ENCODE measurements at places on chromosomes 13 and 19.
A peak's percentile ranks its signal among the peaks of the same experiment; 100 is the strongest.

- peak; percentile 94 for DNase-seq
Measured at GRCh38 chr19:47130589-47131227, at the start of gene SAE1. TSS of gene SAE1 (plus strand) at chr19:47130835. CDS start at chr19:47130931, 96 bp downstream.

GRCh38 chr13:47033216-47033615 lies 136.4 kb upstream of the HTR2A start:
- no peak for DNase-seq

- no peak for DNase-seq
Measured at GRCh38 chr13:96342286-96342685, 252.4 kb downstream of the HS6ST3 start.

GRCh38 chr19:29552454-29553280 lies 26.9 kb downstream of the VSTM2B start:
- DNase-seq: no peak

GRCh38 chr13:57631596-57632275 lies at the start of gene PCDH17:
TSS of gene PCDH17 (plus strand) at chr13:57631744. CDS start at chr13:57632547, 803 bp downstream.
- DNase-seq: peak; percentile 81

DNA sequence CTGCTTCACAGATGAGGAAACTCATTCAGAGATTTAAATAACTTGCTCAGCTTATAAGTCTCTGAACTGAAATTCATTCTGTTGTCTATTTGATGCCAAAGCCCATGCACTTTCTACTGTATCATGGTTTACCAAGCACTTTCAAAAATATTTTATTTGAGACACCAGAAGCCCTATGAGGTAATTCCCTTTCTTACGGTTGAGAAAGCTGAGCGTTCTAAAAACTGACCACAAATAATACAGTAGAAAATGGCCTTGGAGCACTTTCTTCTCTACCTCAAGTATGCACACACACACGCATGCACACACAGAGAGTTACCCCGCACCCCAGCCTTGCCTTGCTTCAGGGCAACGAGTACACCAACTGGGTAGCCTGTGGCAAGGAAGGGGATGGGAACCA lies 228.5 kb downstream of the RFC3 start:
- DNase-seq: no peak

- DNase-seq: no peak
Measured at GRCh38 chr19:55689411-55690108, 14.5 kb downstream of the EPN1 start.

DNA sequence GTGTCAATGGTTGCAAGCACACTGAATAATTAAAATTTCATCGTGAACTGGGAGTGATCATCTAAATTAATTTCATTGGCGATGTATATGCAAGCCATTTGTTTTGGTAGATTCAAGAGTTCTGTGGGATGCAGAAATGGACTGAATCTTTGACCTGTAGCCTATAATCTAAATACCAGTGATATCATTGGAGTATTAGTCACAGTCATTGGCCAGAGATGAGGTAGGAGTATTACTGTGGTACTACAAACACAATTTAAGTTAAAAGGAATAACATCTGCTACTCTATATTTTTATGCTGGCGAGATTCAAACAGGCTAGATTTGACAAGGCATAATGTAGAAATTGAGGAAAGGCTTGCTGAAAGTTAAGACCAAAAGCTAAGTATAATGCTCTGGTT lies 14.0 kb downstream of the FRY start:
- DNase-seq: no peak

DNA sequence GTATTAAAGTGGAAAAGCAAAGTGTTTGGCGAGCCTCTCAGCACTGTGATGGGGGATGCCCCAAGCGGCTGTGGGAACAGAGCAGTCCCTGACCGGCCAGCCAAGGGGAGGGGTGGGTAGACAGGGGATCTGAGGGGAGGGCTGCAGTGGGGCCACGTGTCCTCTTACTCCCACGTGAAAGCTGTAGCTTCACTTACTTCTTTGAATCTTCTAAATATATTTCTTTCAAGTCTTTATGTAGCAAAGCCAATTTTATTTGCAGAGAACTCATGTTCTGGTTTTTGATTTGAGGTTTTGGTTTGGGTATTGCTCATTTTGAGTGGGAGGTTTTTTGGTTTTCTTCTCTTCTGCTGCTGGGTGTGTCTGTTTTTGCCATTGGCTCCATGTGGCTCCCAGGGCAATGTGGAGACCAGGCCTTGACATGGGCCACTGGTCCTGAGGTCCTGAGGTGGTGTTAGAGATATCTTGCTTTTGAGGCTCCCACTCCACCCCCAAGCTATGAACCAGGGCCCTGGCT lies 17.7 kb upstream of the OVOL3 start:
- DNase-seq: no peak

GRCh38 chr19:58052256-58052655 lies 6.8 kb upstream of the ZNF135 start:
- no peak for DNase-seq

- no peak for DNase-seq
Measured at GRCh38 chr19:9046694-9047093, 36.5 kb upstream of the MUC16 start.

DNA sequence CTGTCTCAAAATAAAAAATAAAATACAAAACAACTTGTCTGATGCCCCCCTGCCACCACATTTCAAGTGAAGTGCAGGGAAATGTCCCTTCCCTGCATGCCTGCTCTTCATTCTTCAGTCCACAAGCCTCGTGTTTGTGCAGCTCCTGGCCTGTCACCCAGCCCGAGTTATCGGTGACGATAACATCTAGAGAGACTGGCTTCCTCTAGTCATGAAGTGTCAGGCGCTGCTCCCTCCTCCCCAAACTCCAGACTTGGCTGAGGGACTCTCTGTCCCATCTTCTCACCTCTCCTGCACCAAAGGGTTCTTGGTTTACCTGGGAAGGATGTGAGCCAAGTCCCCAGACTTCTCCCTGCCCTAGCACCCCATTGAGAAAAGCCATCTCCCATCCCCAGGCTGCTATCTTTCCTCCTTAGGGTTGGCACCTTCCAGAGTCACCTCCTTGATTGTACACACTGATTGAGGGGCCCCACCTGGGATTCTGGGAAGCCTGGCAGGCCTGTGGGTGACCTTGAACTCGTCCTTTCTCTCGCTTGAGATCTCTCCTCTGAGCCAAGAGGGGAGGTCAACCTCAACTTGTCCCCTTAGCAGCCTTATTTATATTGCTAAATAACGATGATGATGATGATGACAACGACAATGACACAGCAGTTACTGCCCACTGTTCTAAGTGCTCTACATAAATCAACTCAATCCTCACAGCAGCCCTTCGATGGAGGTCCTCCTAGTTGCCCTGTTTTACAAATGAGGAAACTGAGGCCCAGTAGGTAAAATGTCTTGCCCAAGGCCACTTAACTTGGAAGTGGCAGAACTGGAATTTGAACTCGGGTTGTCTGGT lies 13.1 kb upstream of the PLAUR start:
- DNase-seq: no peak

DNA sequence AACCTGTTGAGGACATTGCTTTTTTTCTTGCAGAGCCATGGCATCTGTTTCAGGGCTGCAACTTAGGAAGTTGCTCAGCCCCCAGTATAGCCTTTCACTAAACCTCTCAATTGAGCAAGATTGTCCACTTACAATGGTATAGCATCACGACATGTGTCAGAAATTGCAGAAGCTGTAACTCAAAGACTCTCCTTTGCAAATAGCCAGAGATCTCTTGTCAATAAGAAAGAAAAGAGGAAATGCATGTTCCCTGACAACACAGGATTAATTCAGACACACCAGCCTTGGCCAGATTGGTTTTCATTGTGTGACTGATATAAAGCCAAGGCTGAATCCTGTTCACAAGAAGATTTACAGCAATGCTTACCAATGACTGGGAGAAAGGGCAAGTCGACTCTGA lies 38.7 kb upstream of the CYSLTR2 start:
- no peak for DNase-seq

- no peak for DNase-seq
Measured at GRCh38 chr13:102643656-102644055, 46.9 kb downstream of the TPP2 start.

- no peak for DNase-seq
Measured at GRCh38 chr19:12994701-12995595, at the start of gene NFIX. TSS of gene NFIX (plus strand) at chr19:12995475. CDS start at chr19:12995838, 363 bp downstream.

DNA sequence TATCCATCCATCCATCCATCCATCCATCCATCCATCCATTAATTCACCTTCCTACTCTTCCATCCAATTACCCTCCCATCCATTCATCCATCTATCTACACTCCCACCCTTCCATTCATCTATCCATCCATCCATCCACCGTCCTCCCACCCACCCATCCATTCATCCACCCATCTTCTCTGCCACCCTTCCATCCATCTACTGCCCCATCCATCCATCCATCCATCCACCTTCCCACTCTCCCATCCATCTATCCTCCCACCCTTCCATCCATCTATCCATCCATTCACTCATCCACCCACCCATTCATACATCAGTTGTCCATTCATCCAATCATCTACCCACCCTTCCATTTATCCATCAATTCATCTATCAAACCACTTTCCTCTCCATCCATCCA lies 54.3 kb downstream of the NWD1 start:
- DNase-seq: no peak
